ENCODE measurements at places on chromosomes 11 and 22.

DNA sequence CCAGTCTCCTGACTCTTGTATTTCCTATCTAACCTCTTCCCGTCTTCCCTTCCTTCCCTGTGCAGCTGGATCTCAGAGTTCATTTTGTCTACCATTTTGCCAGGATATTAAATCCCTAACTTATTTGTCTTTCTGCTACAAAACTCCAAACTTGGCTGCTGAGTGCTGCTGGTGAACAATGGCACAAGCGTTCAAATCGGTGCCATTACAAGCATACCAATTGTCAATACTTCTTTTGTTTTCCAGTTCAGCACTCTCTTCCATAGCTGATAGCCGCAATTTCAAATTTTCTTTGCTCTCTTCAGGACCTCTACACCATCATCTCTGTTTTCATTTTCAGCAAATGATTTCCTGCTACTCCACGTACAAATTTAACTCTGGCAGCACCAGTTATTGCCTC, 13.4 kb downstream of the IL18 start:
- DNase-seq: no peak

DNA sequence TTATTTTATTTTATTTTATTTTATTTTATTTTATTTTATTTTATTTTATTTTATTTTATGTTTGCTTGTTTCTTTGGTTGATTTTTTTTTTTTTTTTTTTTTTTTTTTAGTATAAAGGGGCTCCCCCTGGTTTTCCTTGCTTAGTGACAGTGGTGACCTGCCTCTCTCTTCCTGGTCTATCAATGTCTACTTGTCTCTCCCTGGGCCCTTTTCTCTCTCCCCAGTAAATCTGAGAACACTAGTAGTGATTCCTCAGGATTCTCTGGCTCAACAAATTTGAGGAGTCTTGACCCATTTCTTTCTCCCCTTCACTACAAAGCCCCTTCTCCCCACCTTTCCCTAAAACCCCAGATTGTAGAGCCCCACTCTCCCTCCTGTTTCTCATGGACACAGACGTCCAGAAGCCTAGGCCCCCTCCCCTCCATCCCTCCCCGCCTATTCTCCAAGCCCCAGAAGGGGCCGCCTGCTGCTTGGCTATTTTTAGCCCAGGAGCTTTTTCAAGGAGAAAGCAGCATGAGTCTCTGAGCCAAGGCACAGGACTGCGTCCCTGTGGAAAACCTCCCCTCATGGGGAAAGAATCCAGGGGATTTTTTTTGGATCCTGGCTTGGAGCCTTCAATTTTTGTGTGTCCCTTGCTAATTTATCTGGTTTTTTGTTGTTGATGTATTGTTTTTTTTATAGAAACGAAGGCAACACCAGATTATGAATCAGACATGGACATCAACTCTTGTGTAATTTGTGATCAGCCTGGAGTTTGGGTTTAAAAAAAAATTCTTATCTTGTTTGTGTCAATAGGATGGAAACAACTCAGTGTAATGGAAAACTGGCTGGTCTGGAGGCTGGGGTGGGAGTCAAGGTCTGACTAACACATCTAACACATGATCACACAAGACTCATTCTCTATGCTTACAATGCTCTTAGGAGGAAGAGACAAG, 17.5 kb upstream of the ACCSL start:
- no peak for DNase-seq

DNA sequence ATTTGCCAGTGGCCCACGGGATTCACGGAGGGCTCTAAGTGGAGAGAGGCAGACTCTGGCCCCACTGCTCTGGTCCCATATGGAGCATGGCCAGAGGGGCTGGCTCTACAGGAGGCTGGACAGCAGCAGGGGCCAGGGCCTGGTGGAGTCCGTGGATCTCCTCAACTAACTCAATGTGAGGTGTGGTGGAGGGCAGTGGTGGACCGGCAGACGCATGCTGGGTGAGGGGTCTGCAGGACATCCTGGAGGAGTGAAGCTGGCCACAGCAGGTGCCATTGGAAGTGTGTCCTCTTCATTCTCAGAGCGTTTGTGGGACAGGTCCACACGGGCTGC, 15.6 kb downstream of the IGF2 start:
- DNase-seq: no peak

DNA sequence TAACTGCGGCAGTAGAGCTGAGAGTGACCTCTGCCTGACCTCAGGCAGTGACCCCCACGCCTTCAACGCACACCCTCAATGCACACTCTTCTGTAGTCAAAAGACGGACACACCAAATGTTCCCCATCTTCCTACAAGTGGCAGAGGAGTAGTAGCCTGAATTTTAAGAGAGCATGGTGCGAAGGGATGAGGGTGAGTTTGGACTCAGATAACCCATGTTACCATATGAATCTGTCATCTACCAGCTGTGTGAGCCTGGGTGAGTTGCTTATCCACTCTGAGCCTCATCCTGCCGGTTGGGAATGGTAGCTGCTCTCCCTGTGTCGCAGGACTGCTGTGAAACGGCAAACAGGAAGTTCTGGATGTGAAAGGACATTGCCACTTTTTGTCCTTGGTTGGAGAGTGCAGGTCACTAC, 20.6 kb upstream of the ROBO3 start:
- DNase-seq: no peak

GRCh38 chr11:46012185-46012584, 89.7 kb downstream of the LARGE2 start:
- DNase-seq: no peak

GRCh38 chr11:68965901-68966853, 14.6 kb downstream of the MRGPRD start:
- no peak for DNase-seq

DNA sequence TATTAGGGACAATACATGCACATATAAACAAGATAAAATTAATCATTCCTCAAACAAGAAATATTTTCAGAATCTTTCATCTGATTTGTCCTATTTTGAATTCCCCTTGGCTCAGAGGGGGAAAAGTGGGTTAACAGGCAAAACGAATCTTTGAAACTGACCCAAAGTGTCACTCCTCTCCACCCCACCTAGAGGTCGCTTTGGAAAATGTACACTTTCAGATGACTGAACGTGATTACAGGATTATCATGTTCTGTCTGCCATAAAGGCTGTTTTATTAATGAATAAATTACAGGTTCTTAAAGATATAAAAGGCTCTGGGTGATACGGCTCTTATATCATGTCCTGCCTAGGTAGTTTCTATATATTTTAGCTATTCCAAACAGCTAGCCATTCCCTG, 1735.0 kb downstream of the LRRC4C start:
- no peak for DNase-seq

- DNase-seq: peak; percentile 32
These were observed at the start of gene DDX25 for GRCh38 chr11:125903711-125904659. DDX25 (plus strand) TSS chr11:125904508; CDS start chr11:125904518, 10 bp downstream.

DNA sequence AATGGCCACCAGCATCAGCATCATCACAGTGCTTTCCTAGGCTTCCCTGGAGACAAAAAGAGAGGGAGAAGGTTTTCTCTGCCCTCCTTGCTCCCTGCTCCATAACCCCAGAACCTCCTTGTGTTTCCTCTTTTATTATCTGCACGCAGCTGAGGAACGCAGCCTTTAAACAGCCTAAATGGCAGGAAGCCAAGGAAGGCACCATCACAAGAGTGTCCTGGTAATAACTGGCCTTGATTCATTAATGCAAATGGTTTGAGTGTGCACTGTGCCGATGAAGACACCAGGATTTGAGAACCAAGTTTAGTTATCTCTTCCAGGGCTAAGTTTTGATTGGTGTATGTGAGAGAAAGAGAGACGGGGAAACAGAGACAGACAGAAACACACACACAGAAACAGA, 29.4 kb upstream of the DRD2 start:
- no peak for DNase-seq

DNA sequence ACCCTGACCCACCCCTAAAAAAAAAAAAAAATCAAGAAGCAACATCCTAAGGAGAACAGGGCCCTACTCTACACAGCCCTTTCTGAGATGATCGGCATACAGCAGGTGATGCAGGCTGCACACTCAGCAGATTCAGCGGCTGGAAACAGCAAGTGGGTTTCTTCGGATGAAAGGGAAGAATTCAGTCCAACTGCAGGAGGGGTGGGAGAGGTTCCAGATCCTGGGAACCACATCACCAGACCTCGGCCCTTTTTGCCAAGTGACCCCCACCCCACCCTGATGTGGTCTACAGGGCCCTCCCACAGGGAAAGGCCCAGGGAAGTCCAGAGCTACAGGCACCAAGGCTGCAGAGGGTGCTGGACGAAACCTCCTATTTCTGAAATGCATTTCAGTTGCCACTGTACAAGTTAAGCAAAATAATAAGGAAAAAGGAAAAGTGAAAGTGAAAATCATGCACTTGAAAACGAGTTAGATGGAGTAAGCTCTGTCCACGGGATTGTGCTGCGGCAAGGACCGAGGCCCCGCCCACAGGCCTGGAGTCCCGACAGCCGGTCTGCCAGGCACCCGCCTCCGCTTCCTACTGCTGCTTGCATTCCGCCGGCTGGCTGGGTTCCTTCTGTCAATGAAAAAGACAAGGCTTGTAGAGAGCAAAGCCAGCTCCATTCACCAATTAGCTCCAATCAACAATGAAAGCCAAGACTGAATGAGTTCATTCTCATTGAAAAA, 16.0 kb upstream of the PHLDA2 start:
- no peak for DNase-seq

- no peak for DNase-seq
These were observed 38.4 kb upstream of the CLPB start for GRCh38 chr11:72472765-72473164.

DNA sequence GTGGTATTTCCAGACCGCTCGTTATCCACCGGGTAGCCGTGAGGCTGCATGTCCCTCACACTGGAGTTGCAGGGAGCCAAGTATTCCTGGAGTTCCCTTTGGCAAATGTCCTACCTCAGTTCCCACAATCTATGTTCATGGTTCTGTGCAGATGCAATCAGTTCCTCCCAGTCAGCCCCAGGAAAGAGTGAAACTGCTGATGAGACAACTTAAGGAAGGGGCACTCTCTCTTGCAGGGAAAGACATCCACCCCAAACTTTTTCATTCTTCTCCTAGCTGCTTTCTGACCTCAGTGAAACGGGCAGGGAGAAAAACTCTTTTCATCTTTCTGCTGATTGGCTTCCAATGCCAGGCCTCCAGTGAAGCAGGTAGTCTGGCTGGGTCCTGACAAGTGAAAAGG, 205.1 kb upstream of the TMEM45B start:
- DNase-seq: no peak

- no peak for DNase-seq
These were observed 63.3 kb downstream of the FBLN1 start for GRCh38 chr22:45565973-45566372.

- no peak for DNase-seq
These were observed 808 bp upstream of the MSANTD2 start for GRCh38 chr11:124801014-124801413.

DNA sequence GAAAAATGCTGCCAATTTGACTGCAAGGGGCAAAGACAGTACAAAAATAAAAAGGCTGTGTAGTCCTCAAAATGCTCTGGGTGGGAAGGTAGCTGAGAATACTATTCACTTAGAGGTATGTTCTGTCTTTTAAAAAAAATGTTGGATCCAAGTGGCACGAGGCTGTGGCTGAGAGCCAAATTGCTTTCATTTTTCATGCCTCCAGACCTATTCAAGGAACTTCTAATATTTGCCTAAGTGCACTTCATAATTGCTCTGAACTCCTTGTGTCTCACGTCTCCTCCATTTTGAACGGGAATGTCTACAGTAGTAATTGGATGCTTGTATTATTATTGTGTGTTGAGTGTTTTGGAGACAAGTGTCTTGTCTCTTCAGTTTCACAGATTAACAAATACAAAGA, 19.1 kb upstream of the SLC22A25 start:
- DNase-seq: no peak

GRCh38 chr11:70921804-70922203, 330.6 kb downstream of the SHANK2 start:
- no peak for DNase-seq

DNA sequence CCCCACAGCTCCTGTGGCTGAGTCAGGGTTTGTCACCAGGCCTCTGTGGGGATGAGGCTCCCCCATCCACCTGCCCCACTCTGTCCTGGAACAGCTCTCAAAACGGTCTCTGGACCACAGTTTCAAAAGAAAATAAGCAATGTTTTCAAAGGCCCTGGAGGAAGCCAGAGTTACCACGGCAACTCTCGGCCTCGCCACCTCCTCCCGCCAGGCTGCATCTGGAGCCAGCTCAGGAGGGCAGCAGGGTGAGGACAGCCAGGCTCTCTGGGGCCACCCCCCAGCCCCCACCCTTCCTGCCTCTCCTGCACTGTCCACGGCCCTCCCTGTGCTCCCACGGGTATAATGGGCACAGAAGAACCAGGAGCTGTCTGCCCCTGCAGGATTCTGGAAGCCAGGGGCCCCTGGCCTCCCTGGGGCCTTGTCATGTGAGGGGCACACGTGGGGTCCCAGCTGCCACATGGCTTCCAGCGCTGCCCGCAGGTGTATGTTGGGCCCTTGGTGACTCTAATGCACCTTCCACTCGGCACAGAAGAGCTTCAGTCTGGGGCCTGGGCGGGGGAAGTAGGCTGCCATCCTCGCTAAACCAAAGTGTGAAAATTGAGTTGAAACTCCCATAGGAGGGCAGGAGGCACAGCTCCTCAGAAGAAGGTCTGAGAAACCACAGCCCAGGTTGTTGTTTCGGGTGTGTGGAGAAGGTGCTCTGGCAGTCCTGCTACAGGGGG, 10.3 kb downstream of the CD81 start:
- no peak for DNase-seq

DNA sequence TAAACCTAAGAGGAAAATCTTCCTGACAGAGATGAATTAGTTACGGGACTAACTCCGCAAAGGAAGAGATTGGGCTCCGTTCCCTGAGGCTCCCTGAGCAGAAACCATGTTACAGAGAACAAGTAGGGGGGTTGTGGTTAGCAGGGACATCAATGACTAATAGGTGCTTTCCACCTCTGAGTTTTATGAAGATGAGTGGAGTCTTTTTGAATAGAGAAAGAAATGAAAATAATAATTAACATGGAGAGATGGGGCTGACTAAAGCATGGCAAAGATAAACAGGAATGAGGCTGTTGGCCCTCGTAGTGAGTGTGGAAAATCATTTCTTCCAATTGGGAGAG, 47.5 kb upstream of the PICALM start:
- peak; percentile 16 for DNase-seq

- DNase-seq: no peak
These were observed 114.2 kb downstream of the KCNQ1OT1 start for GRCh38 chr11:2585566-2586086.

- no peak for DNase-seq
These were observed 117.8 kb downstream of the FAM76B start for GRCh38 chr11:95671768-95672167.

All from activated CD8-positive, alpha-beta memory T cell treated with anti-CD3 and anti-CD28 coated beads, Interleukin-2, amount 50 U/mL, for 4 hours (primary cell).